HepG2 (cell line): ENCODE measurements at places on chromosomes 5 and 9.

- no peak for DNase-seq
Measured at GRCh38 chr5:154363411-154363810, 82.4 kb upstream of the SAP30L start.

GRCh38 chr5:34496701-34497469 lies 159.2 kb upstream of the RAI14 start:
- DNase-seq: no peak

- no peak for DNase-seq
Measured at GRCh38 chr9:16680541-16680940, 189.9 kb downstream of the BNC2 start.

GRCh38 chr9:8872802-8873201 lies 1073.2 kb upstream of the DMAC1 start:
- no peak for DNase-seq

DNA sequence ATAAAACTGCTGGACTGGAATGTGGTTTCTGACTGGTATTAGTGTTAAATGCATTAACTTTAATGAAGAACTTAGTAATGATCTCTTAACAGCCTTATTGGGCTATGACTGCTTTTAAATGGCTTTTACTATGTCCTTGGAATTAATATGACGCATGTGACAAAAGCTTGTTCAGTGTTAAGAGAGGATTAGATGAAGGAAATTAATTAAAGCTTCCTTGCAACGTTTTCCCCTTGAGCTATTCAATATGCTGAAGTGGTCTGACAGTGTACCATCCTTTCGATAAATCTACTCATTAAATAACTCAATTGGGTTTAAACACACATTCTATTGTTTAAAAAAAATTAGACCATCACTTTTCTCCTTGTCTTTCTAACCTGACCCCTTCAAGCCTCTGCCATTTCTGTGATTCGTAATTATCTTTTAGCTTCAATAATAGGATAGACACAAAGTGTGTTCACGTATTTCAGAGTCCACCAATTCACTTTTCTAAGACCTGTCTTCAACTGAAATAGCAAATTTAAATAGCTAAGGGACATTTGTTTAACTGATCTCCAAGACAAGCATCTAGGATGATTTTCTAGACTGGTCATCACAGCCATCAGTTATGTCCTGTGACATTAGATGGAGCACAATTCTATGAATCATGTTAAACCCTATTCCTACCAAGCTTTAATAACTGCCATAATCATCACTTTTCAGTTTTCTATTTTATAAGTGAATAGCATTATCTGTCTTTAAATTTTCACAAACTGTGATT lies 1258.0 kb upstream of the CDH9 start:
- DNase-seq: no peak

DNA sequence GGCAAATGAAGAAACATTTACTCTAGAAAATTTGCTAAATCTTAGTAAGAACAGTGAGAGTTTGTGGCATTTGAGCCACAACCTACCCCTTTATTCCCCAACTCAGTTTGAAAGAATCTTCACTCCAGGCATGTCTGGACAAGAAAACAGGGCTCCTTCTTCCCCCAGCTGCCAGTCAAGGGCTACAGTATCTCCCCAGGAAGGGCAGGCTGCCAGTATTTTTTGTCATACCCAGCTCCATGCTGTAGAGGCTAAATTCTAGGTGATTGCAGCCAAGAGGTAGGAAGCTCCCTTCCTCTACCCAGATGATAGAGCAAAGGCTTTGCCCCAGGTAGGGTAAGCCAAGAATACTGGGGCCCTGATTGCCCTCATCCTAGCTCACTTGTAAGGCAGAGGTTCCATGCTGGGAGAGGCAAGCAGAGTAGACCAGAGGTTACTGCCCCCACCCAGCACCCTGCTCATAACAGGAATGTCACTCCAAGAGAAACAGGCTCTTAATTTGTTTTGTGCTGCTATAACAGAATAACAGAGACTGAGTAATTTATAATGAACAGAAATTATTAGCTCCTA lies 20.0 kb upstream of the GRPEL2 start:
- no peak for DNase-seq

- DNase-seq: peak; percentile 74
Measured at GRCh38 chr5:181246276-181247049, 2.8 kb upstream of the RACK1 start.
